ENCODE measurements at places on chromosomes 7 and 10.
A peak's percentile ranks its signal among the peaks of the same experiment; 100 is the strongest.

DNA sequence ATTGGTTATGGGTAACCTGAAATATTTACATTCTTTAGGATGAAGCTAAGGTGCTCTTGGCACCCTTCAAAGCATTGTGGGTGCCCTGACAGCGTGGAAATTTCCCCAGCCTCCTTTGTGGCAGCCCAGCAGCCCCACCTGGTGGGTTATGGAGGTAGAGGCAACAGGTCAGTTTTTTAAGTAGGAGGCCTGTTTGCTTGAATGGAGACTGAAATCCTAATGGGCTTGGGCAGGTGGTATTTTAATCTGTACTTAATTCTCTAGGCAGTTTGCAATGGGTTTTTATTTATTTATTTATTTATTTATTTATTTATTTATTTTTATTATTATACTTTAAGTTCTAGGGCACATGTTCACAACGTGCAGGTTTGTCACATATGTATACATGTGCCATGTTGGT lies 139.4 kb downstream of the EPC1 start:
- peak; percentile 37 for DNase-seq

DNA sequence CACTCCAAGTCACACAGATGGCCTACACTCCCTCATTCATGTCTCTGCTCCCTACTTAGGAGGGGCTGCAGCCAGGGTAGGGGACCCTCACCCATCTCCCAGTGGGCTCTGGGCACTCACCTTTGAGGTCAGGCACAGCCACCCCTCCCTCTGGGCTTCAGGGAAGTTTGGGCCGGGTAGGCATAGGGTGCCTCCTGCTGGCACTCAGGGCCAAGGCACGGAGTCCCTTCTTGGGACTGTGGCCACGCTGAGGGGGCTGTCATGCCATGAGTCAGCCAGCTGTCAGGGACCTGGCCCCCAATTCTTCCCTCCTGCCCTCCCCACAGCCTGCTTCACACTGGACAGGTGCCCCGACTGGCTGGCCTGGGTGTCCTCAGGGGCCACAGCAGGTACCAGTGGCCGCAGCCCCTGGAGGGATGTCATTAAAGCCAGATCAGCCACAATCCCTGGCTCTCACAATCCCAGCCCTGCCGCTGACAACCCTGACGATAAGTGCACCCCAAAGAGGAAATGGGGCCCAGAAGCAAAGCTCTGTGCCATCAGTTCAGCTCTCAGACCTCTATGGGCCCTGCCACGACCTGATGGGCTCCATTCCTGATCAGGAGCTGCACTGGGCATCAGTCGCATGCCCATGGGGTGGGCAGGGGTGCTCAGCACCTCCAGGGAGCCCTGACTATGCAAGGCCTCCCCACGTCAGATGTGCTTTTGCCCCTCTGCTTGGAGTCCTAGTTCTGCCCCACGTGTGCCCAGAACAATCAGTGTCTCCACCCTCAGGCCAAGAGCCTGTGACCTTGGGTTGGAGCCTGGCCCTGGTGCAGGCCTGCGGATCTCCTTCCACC lies 34.1 kb upstream of the RET start:
- no peak for DNase-seq

DNA sequence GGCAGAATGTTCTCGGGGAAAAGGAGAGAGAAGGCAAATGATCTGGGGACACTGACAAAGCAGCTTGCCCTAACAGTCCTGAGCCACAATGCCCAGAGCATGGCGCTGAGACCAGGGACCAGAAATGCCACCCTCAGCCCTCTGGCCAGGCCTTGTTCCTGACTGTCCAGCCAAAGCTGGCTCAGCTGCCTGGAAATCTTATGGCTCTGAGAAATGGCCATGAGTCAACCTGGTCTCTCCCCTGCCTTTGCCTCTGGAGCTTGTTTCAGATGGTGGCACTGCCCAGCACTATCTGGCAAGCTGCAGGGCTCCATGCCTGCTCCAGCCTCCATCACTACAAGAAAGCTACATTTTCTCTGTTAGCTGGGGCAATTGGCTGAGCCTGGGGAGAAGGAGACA lies 90.5 kb upstream of the PLXNA4 start:
- DNase-seq: no peak

GRCh38 chr7:45599851-45600706 lies 25.9 kb downstream of the ADCY1 start:
- DNase-seq: no peak

- DNase-seq: no peak
Measured at GRCh38 chr10:67926951-67927350, 42.5 kb downstream of the SIRT1 start.

DNA sequence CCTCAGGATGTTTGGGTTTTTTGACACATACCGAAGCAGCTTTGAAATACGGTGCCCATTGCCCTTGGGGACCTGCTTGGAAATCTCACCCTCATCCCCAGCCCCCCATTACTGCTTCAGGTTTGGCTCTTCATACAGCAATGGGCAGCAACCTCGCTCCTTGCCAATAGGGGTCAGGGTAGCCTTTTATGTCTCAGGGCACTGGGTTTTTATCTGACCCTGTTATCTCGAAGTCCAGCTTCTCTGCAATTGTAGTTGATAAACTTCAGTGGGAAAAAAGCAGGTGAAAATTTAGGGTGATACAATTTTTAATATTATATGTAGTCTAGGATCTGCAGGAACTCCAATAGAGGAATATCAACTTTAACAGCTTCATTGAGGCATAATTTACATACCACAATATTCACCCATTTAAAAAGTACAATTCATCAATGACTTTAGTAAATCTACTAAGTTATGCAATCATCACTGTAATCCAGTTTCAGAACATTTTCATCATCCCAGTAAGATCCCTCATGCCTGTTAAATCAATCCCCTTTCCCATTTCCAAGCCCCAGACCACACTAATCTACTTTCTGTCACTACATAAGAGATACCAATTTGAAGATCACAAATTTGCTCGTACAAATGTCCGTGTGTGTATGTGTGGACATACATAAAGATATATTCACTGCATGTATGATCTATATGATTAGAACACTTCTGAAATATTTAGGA lies 386.2 kb downstream of the KCNMA1 start:
- DNase-seq: no peak

DNA sequence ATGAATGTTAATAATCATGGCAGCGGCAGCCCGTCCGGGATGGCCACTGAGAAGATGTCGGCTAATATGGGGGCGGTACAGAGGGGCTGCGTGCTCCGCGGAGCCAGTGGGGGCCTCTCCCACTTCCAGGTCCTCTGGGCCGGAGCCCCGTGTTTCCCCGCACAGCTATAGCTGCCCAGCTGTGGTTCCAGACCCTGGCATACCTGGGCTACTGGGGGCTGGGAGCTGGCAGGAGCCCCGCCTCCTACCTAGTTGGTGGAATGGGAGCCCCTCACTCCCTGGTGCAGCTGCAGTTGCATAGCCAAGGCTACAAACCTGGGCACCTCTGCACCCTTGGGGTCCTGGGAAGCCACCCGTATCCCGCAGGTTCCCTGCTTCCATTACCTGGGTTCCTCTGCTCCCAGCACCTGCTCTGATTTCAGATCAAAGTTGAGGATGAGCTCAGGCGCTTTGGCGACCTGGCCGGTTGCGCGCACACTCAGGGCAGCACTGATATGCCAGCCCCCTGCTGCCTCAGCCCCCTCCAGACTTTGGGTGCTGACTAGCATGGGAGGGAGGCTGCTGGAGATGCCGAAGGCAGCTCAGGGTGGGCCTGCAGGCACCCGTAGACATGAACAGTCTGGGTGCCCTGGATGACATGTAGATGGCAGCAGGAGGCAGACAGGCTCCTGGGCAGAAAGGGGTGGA lies 236.5 kb upstream of the SEMA3D start:
- no peak for DNase-seq

- DNase-seq: no peak
Measured at GRCh38 chr10:12595936-12596576, 246.7 kb downstream of the CAMK1D start.

DNA sequence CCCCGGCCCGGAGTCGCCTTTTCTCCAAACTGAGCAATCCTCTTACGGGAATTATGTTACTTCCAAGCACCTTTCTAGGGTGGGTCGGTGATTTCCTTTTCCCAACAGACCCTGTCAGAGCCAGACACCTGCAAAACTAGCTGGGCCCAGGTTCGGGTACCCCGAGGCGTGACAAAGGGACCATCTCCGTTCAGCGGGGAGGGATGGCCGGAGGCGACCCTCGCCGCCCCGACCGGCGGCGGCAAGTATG lies 445 bp downstream of the PPA1 start:
- DNase-seq: peak; percentile 8

- no peak for DNase-seq
Measured at GRCh38 chr10:79074732-79075131, 6.0 kb downstream of the ZMIZ1 start.

- no peak for DNase-seq
Measured at GRCh38 chr7:139674752-139675126, 103.1 kb downstream of the HIPK2 start.

DNA sequence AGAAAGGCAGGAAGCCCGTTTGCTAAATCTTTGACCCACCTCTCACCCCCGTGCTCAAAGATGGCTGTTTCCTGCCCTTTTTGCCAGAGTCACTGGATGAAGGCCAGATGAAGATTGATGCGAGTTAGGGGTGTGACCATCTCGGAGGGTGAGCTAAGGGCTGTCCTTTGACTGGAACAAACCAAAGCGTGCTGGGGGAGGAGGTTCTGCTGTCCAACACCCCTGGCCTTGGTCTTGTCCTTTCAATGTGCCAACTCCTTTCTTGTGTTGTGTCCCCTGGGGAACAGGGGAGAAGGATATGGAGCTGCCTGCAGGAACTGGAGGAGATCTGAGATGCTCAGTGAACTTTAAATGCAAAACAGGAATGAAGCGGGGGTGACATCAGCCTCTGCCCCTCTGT lies 90.3 kb upstream of the ADAM12 start:
- DNase-seq: no peak

GRCh38 chr10:108521827-108522492 lies 1357.5 kb upstream of the SORCS1 start:
- no peak for DNase-seq

DNA sequence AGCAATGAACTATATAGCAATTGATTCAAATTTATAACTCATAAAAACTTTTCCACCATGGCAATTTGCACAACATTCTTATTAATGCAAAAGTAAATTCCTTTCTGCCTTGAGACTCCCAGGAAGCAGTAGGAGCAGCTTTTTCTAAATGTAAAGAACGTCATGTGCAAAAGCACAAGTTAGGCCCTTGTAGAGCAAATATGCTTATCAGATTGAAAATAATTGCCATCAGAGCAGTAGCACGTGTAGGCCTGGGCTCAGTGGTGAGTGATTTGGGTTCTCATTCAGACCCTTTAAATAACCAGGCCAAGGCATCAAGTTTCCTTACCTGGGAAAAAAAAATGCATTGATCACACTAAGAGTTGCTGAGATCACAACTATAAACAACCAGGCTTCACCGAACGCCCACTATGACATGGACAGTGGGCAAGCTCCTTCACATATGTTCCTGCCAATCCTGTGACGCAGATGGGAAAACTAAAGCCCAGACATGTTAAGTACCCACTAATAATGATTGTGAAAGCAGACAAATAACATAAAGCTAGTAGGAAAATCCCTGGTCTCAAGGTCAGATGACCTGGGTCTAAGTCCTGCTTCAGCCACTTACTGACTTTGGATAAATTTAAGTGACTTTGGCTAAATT lies 22.1 kb upstream of the SAR1A start:
- no peak for DNase-seq

GRCh38 chr10:99630433-99630832 lies 10.2 kb upstream of the SLC25A28 start:
- DNase-seq: no peak

DNA sequence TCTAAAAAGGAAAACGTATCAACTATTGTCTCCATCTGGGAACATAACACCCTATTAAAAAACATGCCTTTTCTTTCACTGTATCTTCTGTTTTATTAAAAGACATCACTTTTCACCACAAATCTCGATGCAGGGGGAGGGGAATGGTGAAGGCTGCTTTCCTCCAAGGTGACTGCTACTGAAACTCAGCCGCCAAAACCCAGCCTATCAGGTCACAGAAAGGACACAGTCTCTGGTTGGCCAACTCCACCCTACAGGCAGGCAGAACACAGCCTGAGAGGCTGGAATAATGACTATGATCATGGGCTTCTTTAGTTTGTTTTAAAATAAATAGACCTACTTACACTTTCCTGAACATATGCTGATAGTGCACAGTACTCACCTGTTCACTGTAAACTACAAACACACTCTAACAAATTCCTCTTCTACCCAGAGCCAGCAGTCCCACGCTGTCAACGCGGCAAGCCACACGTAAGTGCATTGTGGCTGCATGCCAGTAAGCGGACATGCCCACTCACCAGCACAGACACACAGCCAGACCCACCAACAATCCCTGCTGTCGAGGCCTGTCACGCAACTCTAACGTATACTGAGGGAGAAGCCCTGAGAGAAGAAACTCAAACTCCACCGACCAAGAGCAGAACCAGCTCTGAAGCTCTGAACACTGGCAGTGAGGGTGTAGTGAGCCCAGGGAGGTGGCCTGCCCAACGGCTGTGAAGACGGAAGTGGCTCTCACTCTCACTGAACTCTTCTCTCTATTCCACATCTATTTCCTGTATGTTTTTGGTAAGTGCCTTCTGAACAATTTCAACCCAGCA lies 41.8 kb downstream of the NCAPG2 start:
- no peak for DNase-seq

GRCh38 chr10:6115411-6115810 lies 26.6 kb downstream of the RBM17 start:
- DNase-seq: no peak

- DNase-seq: no peak
Measured at GRCh38 chr10:110075686-110076085, 67.9 kb downstream of the ADD3 start.

DNA sequence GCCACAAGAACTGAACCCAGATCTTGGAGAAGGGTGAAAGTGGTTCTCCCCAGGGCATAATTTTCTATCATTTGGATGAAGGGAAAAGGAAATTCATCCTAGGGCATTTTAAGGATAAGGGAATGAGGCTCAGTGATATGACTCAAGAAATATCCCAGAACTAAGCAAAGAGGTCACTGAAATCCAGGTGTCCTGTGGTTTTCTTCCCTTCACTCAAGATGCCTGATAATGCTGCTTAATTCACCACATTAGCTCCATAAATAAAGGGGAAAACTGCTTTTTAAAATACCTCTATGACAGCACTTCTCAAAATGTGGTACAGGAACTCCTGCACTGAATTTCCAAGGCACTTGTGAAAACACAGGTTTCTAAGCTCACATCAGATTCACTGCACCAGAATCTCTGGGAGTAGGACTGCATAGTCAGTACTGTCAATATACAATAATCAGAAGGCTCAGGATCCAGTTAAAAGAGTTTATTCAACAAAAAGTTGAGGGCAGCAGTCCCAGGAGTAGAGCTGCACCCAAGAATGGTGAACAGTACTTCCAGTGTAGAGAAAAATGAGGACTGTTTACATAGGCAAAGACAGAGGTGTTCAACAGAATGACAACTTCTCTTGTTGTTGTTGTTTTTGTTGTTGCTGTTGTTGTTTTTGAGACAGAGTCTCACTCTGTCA lies 2.9 kb downstream of the IFIT3 start:
- no peak for DNase-seq
